ENCODE measurements at places on chromosomes 6 and 20. TPM values are rescaled to one million over a fixed set of nuclear protein-coding genes. Genes with fewer than 3 reads are reported as not detected.
A peak's percentile ranks its signal among the peaks of the same experiment; 100 is the strongest.

AVP gene
- total RNA-seq, result not detected

SOX18 gene
- total RNA-seq, result 70.0 TPM

GRCh38 chr6:108807928-108808327 lies 40.3 kb upstream of the ARMC2 start:
- DNase-seq, result no peak

GRCh38 chr6:68256391-68256790 lies 378.7 kb upstream of the ADGRB3 start:
- no peak for DNase-seq

GRCh38 chr6:115854866-115855665 lies 205.6 kb downstream of the FRK start:
- DNase-seq, result peak; percentile 34

DNA sequence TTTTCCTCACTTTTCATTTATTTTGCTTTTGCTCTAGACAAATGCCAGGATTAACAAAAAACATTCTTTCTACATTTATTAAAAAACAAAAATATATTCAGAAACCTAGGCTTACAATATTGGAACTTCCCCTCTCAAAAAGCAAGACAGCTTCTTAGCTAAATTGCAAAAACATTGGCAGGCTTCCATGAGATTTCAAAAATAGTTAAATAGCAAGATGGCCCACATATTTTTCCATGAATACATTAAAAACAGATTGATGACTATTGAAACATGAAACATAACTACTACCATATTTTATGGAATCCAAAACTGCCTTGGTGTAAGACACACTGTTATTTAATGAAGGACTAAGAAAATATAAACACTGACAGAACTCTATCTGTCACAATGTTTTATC lies 92.0 kb downstream of the LY86 start:
- DNase-seq, result no peak

GRCh38 chr20:20370094-20370575 lies 2.2 kb downstream of the INSM1 start:
- DNase-seq, result no peak

DNA sequence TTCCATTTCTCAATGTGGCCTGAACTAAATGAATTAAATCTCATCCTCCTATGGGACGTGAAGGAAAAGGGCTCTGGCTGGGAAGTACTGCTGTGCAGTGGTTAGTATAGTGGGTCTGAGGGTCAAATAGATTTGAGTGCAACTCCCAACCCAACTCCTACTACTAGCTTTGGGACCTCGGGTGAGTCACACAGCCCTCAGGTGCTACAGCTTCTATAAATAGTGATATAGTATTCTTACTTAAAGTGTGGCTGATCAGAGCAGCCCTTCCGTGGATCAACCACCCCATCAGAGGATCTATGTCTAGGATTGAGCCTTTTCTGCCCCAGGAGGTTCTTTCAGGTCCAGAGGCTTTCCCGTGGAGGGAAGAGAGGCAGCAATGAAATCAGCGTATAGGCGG lies 904 bp upstream of the UST start:
- DNase-seq, result no peak

DNA sequence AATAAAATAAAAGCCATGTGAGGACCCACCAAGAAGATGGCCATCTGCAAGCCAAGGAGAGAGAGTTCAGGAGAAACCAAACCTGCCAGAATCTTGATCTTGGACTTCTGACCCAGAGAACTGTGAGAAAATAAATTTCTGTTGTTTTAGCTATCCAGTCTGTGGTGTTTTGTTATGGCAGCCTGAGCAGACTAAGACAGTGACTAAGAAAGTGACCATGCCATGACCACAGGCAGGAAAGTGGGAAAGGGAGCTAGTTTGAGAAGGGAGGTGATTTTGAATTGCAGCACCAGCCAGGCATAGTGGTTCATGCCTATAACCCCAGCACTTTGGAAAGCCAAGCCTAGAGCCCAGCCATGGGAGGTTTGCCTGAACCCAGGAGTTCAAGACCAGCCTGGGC lies 21.9 kb upstream of the C6orf62 start:
- no peak for DNase-seq

Measured in SJSA1 (cell line).